ENCODE measurements at places on chromosomes 2 and 18.

- no peak for DNase-seq
Measured at GRCh38 chr18:67618061-67618460, 101.5 kb upstream of the DSEL start.

GRCh38 chr2:65388051-65388531, 44.3 kb downstream of the SPRED2 start:
- no peak for DNase-seq

- DNase-seq = no peak
Measured at GRCh38 chr2:188076149-188077056, 215.3 kb upstream of the GULP1 start.

DNA sequence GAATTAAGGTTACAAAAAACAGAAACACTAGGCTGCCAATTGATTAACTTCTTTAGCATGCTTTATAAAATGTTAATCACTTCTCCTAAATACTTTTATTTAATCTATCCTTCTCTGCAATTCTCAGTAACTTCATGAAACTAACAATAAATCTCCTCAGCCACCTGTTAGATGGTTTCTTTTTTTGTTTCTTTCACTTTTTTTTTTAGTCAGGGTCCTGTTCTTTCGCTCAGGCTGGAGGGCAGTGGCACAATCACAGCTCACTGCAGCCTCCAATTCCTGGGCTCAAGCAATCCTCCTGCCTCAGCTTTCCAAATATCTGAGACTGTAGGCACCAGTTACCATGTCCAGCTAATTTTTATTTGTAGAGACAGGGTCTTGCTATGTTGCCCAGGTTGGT, 213.4 kb upstream of the STK17B start:
- DNase-seq = no peak

- no peak for DNase-seq
Measured at GRCh38 chr2:218294430-218295022, 2.2 kb upstream of the TMBIM1 start.

DNA sequence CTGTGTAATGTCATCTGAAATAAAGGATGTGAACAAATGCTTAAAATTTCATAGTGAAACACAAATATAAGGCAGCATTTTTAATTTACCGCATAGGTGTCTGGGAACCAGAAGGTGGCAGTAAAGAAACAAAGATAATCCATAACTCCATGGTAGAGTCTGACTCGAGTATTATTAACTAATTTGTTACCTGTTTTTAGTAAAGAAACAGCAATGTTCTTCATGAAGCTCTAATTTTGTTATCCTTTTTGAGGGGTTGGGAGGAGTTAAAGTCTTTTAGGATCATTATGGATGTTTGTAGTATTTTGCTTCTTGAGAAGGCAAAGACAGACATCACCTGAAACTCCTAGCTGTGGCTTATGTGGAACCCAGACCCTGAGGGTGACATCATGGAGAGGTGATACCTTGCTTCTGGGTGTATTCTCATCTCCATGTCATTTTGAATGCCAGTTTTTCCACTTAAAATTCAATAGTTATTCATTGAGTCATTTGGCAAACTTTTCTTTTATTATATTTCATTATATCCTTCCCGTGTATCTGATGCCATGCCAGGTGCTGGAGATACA, 286.2 kb upstream of the EPAS1 start:
- no peak for DNase-seq

Measured in bone marrow (tissue), 2 donors.